ENCODE measurements at places on chromosomes 7 and 10.

DNA sequence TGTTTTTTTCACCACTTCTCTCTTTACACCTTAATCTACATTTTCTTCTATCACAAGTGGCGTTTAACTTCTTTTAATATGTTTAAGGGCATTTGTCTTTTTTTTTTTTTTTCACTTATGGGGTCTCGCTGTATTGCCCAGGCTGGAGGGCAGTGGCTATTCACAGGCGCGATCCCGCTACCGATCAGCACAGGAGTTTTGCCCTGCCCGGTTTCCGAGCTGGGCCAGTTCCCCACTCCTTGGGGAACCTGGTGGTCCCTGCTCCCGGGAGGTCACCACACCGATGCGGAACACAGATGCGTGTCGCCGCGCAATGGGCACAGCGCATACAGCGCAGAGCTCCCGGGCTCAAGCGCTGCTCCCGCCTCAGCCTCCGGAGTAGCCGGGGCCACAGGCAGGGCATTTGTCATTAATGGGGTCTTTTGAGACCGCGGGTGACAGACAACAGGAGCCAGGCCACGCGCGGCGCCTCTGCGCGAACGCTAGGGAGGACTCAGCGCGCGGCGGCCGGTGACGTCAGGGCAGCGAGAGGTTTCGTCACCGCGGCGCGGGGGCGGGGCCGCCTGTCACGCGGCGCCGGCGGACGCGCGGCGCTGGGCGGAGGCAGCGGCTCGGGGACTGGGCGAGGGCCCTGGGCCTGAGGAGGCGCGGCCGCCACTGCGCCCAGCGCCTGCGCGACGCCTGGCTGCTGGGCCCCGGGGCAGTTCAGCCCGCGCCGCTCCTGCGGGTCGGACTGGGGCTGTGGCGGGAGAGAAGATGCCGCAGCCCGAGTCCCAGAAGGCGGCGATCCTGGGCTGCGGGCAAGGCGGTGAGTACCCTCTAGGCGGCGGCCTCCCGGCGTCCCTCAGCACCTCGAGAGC, at the start of gene GALNT11:
Gene GALNT11 (plus strand): TSS at position 598 of the 860 bp plus-strand sequence. CDS start 68,554 bp downstream, outside the sequence.
- peak; percentile 78 for DNase-seq

GRCh38 chr7:31782411-31782991, 95.5 kb downstream of the PPP1R17 start:
- DNase-seq: no peak

- no peak for DNase-seq
These were observed 12.4 kb downstream of the PAPOLB start for GRCh38 chr7:4849390-4849789.

- no peak for DNase-seq
These were observed 531.7 kb downstream of the ETV1 start for GRCh38 chr7:13457790-13458189.

DNA sequence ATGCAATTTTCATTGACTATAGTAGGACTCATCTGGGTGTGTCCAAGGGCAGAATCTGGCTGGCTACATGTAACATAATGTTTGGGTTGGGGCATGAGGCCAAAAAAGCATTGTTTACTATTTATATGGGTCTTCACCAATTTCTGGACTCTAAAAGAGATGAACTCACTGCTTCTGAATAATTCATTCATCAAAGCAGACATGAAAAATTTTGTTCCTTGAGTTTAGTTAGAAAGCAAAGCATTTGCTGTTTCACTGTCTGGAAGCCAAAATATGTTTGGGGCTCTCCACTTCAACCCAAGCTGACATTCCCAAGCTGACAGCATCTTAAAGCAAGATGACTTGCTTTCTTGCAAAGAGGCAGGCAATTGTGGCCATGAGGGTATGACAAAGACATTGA, 670.6 kb downstream of the SUGCT start:
- no peak for DNase-seq

DNA sequence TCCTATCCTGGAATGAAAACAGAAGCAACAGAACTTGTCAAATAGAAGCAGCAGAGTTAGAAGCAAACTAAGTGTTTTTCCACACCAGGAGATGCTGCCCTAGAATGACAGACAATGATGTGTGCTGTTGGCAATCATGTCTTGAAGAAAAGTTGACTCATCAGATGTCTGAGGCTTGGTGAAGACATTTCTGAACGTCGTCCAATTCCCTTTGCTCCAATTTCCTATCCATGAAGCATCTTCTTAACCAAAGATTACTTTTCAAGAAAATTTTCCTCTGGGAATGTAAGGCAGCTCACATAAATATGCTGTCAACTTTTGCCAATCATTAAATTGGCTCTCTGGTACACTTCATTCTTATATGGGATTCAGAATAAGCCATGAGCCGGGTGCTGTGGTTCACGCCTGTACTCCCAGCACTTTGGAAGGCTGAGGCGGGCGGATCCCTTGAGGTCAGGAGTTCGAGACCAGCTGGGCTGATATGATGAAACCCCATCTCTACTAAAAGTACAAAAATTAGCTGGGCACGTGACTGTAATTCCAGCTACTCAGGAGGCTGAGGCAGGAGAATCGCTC, 34.6 kb downstream of the MALSU1 start:
- DNase-seq: no peak

DNA sequence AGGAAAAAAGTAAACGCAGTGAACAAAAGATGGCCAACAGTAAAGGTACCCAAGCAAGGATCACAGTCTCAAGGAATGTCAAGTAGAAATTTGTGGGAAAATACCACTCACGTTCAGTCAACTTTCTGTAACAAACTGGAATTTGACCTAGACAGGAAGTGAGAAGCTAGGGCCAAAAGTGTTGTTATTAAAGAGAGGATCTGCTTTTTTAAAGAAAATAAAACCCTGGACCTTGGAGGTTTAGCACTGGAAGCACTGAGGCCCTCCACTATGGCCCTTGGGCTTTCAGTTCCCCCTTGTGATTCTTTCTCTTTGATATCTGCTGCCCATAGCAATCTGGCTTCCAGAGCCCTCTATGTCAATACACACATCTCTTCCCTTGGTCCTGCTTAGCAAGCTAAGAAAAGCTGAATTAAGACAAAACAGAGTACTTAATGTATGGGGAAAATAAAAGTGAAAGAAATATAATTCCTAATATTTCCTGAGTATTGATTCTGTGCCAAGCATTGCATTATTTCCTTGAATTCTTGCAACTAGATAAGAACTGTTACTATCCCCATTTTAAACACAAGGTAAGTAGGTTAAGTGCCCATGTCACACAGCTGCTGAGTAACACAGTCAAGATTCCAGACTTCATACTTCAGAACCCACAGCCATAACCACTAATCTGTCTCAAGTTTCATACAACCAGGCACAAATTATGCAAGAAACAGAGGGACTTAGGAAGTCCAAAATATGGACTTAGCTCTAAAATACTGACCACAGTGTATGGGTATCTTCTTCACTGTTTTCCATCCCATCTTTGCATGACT, 2.6 kb upstream of the ZNF438 start:
- DNase-seq: no peak

DNA sequence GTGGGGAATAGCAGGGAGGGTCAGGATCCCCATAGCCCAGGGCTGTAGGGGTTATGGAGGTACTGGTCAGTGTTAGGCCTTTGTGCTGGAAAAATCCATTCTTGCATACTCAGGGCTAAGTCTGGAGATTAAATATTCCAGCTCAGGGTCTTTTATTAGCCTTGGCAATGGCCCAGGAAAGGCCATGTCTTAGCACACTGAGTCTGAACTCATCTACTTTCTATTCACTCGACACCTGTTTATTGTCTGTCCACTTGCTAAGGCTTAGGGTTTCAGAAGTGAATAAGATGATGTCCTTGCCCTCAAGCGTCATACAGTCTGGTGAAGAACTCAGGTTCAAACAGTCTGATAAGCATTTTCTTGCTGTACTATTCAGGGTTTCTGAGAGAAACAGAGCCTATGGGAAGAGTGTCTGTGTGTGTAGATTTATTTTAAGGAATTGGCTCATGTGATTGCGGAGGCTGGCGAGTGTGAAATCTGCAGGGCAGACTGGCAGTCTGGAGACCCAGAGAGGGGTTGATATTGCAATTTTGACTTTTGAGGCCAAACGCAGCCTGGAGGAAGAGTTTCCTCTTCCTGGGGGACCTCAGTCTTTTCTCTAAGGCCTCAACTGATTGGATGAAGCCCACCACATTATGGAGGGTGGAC, 135.8 kb downstream of the RAMP3 start:
- DNase-seq: no peak

DNA sequence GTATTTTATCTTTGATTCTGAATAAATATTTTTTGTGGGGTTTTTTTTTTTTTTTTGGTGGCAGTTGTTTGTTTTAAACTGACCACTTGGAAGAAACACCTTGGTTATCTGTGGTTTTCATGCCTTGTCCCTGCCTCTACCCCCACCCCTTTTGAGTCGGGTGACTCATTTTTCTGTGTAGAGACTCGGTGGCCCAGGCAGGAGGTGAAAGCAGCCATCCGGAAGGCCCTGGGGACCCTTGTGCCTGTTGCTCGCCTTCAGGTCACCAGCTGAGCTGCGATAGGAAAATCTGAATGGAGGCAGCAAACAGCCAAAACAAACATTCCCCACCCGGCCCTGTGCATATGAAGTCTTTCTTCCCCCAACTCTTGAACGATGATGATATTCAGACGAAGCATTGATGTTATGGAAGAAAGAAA, 22.8 kb downstream of the CYP17A1 start:
- no peak for DNase-seq

DNA sequence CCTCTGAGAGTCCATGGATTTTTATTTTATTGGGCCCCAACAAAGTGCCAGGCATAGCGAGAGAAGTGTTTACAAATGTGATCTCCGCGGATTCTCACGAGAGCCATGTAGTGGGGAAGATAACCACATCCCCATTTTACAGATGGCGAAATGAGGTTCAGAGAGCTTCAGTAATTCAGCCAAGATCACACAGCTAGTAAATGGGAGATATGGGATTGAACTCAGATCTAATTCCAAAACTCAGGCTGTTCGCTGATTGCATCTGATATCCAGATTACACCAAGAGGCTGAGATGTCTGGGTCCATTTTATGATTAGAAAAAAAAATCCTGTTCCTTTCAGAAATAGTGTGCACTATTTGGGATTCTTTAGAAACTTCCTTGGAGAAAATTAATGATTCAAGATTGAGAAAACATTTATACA, 1.3 kb downstream of the FAS start:
- no peak for DNase-seq

DNA sequence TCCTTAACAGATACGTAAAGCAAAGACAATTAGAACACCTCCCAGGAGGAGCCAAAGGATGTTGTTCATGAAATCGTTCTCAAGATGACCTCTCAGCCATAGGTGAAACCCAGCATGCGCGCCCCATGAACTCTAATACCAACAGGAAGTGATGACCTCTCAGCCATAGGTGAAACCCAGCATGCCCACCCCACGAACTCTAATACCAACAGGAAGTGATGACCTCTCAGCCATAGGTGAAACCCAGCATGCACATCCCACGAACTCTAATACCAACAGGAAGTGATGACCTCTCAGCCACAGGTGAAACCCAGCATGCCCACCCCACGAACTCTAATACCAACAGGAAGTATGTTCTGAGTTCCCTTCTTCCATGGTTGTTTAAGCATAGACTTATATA, 205.2 kb upstream of the ADARB2 start:
- DNase-seq: no peak

DNA sequence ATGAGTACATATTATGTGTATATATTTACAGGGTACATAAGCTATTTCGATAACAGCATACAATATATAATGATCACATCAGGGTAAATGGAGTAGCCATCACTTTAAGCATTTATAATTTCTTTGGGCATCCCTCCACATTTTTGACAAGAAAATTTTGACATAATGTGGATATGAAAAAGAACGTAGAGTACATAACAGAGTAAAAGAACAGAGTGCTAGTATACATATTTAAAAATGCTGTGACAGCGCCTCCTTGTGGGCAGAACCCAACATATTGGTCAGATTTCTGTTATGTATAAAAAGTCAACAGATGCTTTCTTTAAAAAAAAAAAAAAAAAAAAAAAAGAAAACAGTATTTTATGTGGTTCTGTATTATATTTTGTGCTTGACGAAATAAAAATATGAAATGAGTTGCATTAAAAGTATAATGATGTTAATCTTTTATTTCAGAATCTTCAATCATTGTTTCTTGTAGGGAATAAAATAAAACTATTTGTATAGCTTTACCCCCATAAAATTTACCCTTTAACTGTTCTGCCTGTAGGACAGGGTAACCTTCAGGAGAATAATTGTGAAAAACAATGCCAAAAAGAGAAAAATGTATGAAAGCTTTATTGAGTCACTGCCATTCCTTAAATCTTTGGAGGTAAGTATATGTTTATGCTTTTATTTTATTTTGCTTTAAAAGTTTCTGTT, 18.3 kb upstream of the HBP1 start:
- peak; percentile 70 for DNase-seq

GRCh38 chr10:82922755-82923154, 1047.8 kb downstream of the NRG3 start:
- no peak for DNase-seq

DNA sequence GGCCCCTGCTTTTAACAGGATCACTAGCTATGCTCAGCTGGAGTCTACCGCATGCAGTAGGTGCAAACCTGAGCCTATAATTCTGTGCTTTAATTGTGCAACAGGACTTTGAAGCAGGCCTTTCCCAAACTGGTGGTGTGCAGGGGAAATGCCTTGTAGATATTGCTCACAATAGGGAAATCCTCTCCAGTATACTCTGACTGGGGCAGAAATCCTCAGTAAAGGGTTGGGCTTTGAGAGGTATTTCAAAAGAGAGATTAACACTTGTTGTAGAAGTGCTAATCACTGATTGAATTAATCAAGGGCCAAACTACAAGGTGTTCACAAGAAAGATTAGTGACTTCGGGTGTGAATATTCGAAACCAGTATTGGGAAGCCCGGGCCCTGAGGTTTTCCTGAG, 58.5 kb upstream of the EXOC6 start:
- DNase-seq: no peak

DNA sequence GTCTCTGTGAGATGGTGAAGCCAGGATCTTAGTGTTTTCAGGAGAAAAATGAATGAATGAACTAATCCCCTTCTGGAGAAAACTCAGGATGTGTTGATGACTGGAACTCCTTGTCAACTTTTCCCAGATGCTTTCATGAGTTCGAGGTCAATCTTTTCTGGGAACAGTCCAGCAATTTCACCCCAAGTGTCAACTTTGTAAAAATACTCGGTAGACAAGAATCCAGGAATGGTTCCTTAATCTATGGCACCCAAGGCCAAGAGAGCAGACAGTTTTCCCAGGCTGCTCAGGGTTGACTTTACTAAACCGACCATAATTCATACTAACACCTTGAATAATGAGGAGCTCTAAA, 31.1 kb upstream of the LYZL1 start:
- no peak for DNase-seq

GRCh38 chr7:106430103-106430502, 145.3 kb upstream of the NAMPT start:
- DNase-seq: no peak

- DNase-seq: no peak
These were observed 490.9 kb downstream of the REEP3 start for GRCh38 chr10:64011912-64012714.

DNA sequence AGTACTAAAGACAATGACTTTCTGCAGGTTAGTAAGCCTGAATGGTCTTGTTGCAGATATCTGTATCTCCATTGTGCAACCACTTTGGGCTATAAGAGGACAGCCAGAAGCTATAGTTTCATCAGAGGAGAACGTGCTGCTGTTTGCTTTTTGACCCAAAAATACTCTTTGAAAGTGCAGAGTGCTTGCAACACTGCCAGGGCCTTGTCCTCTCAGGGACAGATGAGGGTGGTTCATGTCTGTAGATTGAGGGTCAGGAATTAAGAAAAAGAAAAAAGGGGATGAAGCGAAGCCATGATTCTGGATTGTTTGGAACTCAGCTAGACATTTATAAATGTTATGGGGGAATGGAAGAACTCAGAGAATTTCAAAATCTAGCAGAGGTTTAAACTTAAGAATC, 212.5 kb downstream of the SEC23IP start:
- DNase-seq: no peak
